Activated CD8-positive, alpha-beta memory T cell treated with anti-CD3 and anti-CD28 coated beads for 48 hours (primary cell): ENCODE measurements at places on chromosomes 16 and 17.

- no peak for DNase-seq
Measured at GRCh38 chr17:48539177-48539576, 5.7 kb downstream of the HOXB2 start.

- DNase-seq = no peak
Measured at GRCh38 chr16:28254158-28254557, 38.2 kb upstream of the SBK1 start.

GRCh38 chr17:41467561-41467960, 375 bp upstream of the KRT32 start:
- no peak for DNase-seq

GRCh38 chr16:52265446-52265861, 281.5 kb downstream of the TOX3 start:
- no peak for DNase-seq

DNA sequence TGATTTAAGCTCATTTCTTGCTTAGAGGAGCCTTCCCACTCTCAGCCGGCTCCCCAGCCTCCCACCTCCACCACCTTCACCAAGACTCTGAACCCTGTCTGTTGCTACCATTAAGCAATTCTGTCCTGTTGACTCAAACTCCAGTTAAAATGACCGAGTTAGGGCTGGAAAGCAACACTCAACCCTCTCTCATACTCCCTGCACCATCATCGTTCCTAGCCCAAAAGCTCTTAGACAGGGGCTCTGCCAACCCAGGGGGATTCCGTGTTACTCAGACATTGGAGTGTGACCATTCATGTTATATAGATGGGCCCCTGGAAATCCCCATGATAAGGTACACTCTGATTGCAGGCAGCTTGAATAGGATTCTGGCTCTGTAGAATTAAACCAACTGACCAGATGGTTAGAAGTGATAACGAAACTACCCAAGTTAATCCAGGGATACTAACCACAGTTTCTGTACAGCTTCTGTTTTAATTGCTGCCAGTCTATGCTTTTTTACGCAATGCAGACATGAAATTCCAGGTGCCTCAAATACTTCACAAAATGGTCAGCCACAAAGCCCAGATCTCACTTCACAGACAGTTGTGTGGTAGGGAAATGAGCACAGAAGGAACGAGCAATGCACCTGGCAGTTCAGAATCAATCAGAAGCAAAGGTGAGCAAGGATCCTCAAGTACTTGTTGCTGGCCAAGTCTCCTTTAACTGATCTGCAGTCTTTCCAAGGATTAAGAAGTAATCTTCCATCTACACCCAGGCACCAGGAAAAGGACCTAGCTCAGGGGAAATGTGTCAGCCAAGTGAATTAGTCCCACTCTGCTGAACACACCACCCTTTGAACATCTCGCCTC, 2.1 kb downstream of the SSTR2 start:
- no peak for DNase-seq

DNA sequence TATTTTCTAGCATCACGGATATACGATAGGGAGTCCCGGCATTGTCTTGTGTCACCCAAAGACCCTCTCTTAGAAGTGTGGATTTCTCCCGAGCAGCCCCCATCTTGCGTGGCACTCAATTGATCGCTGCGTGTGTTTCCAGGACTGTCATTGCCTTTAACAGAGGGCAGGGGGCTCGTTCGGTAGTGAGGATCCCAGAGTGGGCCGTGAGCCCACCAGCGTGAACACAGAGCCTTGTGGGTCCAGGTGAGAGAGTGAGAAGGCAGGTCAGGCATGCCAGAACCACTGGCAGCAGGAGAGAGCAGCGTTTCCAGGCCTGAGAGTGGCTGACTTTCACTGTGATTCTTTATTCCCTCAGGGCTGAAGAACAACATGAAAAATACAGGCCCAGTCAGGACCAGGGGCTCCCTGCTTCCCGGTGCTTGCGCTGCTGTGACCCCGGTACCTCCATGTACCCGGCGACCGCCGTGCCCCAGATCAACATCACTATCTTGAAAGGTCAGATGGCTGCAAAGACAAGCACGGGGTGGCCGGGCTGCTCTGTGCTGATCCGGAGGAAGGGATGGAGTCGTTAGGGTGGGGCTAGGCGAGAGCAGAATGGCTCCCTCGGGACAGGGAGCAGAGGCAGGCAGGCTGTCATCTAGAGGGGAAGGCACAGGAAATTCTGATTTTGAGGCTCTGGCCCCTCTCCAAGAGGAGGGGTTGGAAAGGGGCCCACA, 22.4 kb downstream of the C1QTNF1 start:
- no peak for DNase-seq

- no peak for DNase-seq
Measured at GRCh38 chr16:56716761-56717160, 13.2 kb upstream of the NUP93 start.

- no peak for DNase-seq
Measured at GRCh38 chr16:69324013-69324531, 6.3 kb downstream of the PDF start.

DNA sequence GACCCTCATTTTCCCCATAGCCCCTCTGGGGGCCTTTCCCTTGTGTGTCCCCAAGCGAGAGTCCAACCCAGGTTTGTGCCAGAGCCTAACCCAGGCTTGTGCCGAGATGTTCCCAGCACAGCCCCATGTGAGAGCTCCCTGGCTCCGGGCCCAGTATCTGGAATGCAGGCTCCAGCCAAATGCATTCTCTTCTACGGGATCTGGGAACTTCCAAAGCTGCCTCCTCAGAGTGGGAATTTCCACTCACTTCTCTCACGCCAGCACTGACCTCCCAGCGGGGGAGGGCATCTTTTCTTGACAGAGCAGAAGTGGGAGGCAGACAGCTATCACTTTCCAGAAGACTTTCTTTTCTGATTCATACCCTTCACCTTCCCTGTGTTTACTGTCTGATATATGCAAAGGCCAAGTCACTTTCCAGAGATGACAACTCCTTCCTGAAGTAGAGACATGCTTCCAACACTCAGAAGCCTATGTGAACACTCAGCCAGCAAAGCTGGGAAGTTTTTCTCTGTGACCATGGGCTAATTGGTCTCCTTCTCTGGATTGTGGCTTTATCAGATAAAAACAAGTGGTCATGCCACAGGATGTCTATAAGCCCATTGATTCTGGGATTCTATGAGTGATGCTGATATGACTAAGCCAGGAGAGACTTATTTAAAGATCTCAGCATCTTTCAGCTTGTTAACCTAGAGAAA, 2.5 kb upstream of the CCL2 start:
- no peak for DNase-seq

- no peak for DNase-seq
Measured at GRCh38 chr17:32141258-32141657, 1.0 kb upstream of the RHOT1 start.

DNA sequence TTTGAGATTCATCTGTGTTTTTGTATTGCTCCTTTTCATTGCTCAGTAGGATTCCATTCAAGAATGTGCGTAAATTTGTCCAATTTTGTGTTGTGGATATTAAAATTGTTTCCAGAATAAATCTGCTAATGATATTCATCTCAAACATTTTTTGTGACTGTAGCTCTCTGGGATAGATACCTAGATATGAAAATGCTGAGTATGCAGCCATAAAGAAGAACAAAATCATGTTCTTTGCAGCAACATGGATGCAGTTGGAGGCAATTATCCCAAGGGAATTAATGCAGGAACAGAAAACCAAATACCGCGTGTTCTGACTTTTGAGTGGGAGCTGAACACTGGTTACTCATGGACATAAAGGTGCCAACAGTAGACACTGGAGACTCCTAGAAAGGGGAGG, 40.2 kb upstream of the ATF7IP2 start:
- DNase-seq = no peak

- no peak for DNase-seq
Measured at GRCh38 chr17:14748036-14748710, 447.3 kb downstream of the HS3ST3B1 start.

DNA sequence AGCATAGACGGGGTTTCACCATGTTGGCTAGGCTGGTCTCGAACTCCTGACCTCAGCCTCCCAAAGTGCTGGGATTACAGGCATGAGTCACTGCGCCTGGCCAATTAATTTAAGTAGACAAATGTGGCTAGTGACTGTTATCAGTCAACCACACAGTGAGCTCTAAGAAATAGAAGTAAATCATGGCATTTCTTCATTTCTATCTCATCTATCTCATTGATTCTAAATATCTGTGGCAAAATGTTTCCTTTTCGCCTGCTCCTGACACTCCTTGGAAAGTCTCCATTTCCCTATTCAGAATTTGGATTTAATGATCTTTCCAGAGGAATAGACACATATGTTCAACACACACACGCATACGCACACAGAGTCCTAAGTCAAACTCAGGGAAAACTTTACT, 81.3 kb downstream of the HIC1 start:
- no peak for DNase-seq

GRCh38 chr17:62867303-62867702, 59.2 kb upstream of the MARCHF10 start:
- DNase-seq = no peak

GRCh38 chr16:73143576-73144422, 95.9 kb upstream of the ZFHX3 start:
- DNase-seq = no peak

- peak; percentile 37 for DNase-seq
Measured at GRCh38 chr17:64262198-64262999, 661 bp downstream of the TEX2 start.

GRCh38 chr17:45073414-45074070, 12.4 kb downstream of the NMT1 start:
- no peak for DNase-seq

GRCh38 chr17:81899514-81900166, 2.4 kb upstream of the NPB start:
- no peak for DNase-seq

- DNase-seq = no peak
Measured at GRCh38 chr16:20372701-20373100, 20.2 kb upstream of the UMOD start.

- no peak for DNase-seq
Measured at GRCh38 chr17:67478401-67479041, 101.4 kb downstream of the PITPNC1 start.

- DNase-seq = no peak
Measured at GRCh38 chr17:40547079-40547784, 18.0 kb downstream of the CCR7 start.

GRCh38 chr17:74408262-74408661, 23.6 kb upstream of the GPRC5C start:
- DNase-seq = no peak

- no peak for DNase-seq
Measured at GRCh38 chr17:64001763-64002529, 3.8 kb downstream of the PRR29 start.

- DNase-seq = no peak
Measured at GRCh38 chr17:11349106-11349505, 108.1 kb downstream of the SHISA6 start.

DNA sequence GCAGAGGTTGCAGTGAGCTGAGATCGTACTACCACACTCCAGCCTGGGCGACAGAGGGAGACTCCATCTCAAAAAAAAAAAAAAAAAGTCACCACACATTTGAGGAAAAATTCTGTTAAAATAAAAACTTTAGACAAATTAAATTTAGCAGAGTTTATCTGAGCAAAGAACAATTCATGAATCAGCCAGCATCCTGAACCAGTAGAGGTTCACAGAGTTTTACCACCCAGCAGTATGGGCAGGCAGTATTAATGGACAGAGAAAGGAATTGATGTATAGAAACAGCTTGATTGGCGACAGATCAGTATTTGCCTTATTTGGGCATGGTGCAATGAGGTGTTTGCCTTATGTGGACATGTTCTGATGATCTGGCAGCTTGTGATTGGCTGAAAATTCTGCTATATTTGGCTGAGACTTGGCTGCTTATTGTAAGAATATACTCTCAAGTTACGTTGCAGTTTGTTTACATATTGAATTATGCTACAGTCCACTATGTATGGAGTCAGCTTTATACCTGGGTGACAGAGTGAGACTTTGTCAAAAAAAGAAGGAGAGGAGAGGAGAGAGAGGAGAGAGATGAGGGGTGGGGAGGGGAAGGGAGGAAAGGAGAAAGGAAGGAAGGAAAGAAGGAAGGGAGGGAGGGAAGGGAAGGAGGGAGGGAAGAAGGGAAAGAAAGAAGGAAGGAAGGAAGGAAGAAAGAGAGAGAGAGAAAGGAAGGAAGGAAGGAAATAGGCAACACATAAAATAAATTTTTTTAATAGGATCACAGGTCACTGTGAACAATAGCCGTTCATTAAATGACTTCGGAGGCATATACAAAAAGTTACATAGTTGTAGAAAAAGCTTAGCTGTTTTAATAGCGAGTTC, 14.6 kb downstream of the ABCC3 start:
- DNase-seq = no peak

- DNase-seq = no peak
Measured at GRCh38 chr17:77109764-77110359, 30.9 kb upstream of the SEC14L1 start.

DNA sequence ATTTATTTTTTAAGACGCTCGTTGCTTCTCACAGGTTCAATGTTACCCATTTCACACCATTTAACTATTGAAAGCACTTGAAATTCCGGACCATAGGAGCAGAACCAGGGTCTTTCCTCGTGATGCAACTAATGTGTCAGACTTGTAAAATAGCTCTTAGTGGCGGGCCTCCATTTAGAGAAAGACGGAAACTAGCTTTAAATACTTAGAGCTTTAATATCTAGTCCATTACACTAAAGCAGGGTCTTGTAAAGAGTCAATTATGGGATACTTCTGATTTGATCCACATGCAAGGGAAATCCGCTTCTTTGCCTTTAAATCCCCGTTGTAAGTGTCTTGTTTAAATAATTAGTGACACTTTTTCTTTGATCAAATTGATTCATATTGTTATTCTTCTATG, 56.6 kb downstream of the NACA2 start:
- DNase-seq = no peak

GRCh38 chr17:46144246-46144645, 49.0 kb downstream of the KANSL1 start:
- no peak for DNase-seq

- no peak for DNase-seq
Measured at GRCh38 chr17:44467108-44467507, 36.1 kb downstream of the GPATCH8 start.

DNA sequence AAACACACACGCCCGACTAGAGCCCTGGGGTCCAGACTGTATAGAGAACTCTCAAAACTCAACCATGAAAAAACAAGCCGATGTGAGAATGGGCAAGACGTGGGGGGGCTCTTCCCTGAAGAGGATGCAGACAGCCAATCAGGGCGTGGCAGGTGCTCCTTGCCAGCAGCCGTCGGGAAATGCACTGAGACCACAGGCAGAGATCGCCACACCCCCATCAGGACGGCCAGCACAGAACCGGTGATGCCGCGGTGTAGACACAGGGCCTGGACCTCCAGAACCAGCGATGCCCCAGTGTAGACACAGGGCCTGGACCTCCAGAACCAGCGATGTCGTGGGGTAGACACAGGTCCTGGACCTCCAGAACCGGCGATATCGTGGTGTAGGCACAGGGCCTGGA, 169.2 kb downstream of the LAT start:
- no peak for DNase-seq

DNA sequence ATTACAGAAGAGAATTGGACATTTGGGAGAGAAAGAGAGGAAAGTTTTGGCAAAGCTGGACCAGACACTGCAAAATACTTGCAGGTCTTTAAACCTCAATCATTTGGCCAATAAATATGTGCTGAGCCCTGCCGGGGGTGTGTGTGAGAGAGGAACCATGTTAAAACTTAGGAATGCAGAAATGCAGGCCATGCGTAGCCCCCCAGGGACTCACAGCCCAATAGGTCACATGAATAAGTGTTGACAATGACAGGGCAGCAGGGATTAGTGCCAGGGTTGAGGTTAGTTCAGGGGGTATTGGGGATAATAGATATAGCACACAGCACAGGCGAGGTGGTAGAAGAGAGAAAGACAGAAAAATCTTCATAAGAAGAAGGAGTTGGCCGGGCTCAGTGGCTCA, 113.3 kb upstream of the ADAMTS18 start:
- no peak for DNase-seq
